ENCODE measurements at places on chromosomes 7 and 10. TPM values are rescaled to one million over a fixed set of nuclear protein-coding genes. Genes with fewer than 3 reads are reported as not detected.

DNA sequence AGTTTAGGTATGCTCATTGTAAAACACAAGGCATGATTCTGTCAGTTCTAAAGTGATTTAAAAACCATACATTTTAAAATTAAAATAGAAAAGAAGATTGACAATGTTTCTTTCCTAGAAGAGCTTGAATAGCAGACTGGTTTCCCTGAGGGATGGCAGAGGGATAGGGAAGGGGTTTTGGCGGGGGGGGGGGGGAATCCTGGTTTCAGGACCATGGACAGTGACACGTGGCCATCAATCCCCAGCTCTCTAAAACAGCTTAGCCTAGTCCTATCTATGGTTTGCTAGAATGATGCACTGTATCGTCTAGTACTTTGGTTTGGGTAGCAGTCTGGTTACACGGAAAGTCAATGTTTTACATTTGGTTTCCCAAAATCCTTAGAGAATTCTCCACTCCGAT, 88.7 kb downstream of the PHYHIPL start:
- DNase-seq: no peak

DNA sequence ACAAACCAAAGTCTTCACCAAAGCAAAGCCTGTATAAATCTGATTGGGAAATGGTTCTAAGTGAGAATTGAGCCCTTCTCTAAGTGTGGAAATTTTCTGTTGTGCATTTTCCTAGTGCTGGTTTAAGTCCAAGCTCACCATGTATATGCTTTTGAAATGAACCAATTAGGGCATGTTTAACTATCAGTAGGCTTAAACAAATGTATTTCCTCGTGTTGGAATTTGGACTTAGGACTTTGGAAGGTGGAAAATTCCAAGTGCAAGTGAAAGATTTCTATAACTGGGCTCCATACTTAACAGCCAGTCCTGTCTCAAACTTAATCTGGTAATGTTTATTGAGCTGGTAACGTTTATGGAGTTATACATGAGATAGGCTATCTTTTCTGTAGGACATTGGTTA, 28.5 kb downstream of the CCNY start:
- no peak for DNase-seq

DNA sequence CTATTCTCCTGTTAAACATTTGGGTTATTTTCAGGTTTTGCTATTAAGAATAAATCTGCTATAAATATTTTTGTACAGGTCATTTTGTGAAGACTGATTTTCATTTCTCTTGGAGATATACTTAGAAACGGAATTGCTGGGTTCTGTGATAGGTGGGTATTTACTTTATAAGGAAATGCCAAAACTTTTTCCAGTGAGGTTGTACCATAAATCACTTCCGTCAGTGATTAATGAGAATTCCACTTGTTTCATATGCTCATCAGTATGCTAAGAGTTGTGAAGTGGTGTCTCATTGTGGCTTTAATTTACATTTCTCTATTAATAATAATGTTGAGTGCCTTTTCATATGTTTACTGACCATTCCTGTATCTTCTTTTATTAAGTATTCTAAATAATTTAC, 84.0 kb upstream of the KLF14 start:
- DNase-seq: no peak

DNA sequence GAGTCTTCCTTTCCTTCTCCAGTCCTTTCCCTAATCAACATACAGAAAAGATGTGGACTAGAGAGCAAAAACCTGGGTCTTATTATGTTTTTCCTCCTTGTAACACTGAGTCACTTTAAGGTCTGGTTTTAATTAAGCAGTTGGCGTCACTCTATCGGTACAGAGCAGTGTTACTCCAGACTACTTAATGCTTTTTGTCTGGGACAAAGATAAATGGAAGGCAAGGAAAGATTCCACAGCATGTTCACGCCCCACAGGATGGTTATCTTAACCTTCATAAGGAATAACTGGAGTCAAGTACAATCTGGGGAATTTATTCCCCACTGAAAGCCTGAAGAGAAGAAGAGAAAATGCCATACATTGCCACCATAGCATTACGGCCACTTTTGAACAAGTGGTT, 145.7 kb downstream of the ELAPOR2 start:
- no peak for DNase-seq

GRCh38 chr10:79075418-79075817, 6.7 kb downstream of the ZMIZ1 start:
- DNase-seq: no peak

DNA sequence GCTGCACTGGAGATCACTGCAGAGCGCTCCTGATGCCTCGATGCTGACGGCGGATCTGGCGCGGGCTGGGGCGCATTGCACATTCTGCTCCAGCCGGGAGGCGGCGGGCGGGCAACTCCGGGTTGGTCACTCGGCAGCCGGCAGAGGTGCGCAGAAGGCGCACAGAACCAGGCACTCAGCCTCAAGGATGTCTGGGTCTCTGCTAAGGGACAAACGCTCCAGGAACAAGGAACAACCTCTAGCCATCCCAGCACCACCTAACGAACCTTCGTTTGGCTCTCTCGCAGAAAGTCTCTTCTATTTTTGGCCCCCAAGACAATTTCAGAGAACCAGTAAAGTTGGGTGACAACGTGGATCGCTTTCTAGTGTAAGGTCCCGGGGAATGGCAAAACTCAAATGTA, 254.6 kb downstream of the OTUD1 start:
- DNase-seq: no peak

DNA sequence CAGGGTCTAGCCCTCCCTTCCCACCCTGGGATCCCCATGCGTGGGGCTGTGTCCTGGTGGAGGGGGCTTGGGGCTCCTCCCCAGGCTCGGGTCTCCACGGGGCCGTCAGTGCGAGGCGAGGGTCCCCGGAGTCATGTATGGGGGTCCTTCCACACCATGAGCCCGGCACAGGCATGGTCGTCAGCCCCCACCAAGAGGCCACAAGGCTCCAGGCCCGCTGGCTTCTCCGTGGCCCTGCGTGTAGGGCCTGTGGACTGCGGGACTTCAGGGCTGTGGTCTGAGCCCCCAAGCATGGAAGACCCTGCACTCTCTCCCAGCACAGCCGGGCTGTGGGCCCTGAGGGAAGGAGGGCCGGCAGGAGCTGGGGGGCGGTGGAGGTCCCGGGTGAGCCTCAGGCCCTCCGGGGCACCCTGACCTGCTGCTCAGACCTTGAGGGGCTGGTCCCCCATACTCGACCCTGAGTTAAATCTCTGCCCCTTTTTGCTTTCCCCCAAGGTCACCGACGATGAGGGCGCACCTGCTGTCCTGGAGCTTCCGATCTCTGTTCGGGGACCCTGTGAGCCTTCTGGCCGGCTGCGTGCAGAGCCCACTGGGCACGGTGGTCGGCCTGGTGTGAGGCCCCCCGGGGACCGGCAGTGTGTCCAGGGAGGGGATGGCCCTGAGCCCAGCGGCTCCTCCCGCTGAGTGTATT, 19.7 kb downstream of the PWWP2B start:
- no peak for DNase-seq

DNA sequence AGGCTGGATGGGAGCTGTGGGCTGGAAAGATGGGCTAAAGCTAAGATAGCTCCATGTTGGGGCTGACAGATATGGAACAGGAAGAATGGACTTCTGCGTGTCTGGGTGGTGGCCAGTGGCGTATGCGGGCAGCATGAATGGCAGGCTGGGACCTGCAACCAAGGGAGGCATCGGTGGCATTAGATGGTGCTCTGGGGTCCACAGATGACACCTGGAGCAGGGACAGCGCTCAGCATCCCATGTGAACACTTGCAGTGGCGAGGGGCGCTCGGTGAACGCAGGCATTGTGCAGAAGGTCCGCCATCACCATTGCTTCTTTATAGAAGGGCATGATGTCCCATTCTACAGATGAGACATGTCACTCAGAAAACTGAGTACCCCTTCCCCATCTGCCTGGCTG, 21.0 kb upstream of the SMARCD3 start:
- no peak for DNase-seq

DNA sequence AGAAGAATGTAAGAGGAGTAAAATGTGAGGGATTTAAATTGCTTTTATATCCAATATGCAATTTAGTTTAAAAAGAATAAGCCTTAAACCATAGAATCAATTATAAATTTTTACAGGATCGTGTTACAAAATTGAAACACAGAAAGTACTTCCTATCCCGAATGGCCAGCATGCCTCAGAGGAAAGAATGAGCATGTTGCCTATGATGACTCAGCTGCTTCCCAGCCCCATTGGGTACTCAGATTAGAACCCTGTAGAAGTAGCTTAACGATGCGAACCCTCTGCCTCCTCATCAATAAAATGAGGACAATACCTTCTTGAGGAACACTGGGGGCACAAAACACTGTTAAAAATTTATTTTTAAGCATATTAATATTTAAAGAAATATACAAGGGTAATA, 113.4 kb upstream of the CDK1 start:
- DNase-seq: no peak

The ENO4 gene
- not detected for total RNA-seq

The C10orf67 gene
- total RNA-seq: not detected

The MGMT gene
- total RNA-seq: 24.2 TPM

Data from OCI-LY7 (cell line).